ENCODE measurements at places on chromosomes 11 and 22.

DNA sequence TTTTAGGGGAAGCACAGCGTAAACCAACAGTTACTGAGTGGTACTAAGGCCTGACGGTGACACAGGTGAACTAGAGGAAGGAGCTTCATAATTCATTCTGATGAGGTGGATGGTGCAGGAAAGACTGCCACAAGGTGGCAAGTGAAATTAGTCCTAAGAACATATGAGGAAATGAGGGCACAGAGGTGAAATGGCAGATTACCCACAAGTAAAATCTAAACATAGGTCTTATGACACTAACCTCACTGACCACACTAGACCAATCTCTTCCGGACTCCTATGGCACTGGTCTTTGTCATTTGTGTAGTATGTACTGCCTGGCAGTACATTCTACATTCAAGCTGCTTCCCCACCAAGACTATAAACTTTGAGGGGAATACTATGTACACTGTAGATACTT is 20.2 kb downstream of the GAB2 start:
- DNase-seq = no peak

GRCh38 chr22:40412441-40412840 is 42.0 kb downstream of the SGSM3 start:
- no peak for DNase-seq

DNA sequence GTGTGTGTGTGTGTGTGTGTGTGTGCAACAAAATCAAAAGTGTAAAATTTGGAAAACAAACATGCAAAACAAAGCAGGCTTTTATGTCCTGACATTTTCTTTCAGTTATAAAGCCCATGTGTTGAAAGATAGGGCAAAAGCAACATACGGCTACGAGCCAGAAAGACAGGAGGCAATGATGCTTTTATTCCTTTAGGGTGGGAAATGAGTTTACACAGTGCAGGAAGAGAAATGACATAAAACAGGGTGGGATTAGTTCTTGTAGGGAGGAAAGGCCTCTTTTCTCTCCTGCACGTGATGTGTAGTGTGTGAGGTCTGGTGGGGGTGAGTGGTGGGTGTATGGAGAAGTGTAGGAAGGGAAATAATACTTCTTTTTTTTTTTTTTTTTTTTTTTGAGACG is 29.4 kb downstream of the IL18 start:
- DNase-seq = no peak

DNA sequence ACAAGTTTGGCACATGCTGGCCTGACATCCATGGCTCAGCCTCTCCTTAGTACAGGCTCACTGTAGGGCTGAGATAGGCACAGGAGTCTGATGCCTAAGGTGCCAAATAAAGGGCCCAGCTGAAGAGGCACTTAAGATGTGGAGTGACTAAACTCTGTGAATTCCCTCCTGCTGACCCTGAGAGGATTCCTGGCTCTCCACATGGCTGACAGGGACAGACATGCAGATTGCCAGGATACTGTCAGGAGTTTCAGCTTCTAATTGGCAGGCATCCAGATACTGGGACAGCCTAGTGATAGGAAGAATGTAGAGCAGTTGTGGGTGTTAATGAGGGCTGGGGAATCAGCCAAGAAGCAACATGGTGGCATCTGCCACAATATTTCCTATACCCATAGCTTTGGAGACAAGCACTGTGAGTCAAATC is 558.7 kb downstream of the INSC start:
- no peak for DNase-seq

DNA sequence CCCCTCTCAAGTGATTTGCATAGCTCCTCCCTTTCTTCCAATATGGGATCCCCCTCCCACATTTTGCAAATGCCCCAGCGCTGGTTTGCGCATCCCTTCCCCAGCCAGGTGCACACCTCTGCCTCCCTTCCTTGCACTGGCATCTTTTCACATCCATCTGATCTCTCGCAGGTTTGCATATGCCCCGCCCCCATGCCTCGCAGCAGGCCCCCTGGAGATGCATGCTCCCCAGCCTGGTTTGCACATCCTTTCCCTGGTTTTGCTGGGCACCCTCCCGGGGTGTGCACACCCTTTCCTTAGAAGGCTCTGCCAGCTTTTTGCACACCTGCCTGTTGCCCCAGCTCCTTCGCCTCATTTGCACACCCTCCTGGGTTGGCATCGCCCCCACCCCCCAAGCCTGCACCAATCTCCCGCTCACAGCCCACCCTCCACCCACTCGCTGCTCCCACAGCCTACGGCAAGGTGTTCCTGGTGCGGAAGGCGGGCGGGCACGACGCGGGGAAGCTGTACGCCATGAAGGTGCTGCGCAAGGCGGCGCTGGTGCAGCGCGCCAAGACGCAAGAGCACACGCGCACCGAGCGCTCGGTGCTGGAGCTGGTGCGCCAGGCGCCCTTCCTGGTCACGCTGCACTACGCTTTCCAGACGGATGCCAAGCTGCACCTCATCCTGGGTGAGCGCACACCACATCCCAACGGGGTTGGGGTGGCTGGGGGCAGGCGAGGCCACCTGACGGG is 917 bp downstream of the RPS6KA4 start:
- DNase-seq = no peak

DNA sequence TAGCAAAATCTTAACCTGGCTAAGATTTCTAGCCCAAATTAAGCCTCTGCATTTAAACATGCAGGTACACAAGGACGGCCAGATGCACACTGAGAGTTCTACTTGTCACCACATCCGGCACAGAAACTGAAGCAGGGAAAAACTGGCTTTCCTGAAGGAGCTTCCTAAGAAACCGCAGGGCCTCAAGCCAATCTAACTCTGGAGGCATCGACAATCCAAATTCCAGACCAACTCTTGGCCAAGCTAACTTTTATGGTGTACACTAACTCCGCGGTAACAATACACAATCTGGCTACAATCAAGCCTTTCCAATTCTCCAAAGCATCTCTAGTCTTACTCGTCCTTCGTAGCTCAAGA is 1.2 kb downstream of the MSANTD2 start:
- DNase-seq = no peak

- DNase-seq = no peak
These were observed 14.3 kb downstream of the ARFGAP3 start for GRCh38 chr22:42842658-42843370.

- DNase-seq = no peak
These were observed 341.9 kb upstream of the B3GAT1 start for GRCh38 chr11:134753771-134754520.

DNA sequence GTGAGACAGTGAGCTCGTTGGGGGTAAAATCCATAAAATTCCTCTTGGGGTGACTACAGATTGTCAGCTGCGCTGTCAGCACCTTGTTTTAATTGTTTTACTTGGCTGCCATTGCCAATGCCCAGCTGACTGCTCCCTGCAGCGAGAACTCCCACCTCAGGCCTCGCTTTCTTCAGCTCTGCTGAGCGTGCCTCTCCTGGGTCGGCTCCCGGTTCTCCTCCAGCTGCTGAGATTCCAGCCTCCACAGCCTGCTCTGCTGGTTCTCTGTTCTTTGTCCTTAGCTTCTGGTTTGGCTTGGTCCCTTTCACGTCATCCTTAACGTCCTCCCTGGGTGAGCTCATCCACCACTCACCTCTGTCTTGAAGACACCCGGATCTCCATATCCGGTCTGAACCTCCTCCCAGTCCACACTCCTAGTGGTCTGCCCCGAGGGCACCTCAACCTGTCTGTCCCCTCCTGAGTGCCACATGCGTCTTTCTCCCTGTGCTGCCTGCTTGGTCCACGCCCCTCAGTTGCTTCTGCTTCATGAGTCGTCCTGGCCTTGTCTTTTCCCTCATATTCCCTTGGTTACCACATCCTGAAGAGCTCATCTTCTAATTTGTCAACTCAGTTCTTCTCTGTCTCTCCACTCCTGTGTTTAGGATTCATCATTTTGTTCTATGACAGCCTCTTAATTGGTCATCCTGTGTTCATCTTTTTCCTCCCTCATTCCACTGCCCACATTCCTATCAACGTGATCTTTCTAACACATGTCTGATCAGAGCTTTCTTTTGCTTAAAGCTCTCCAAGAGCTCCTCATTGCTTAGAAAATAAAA is 35.6 kb downstream of the BMAL1 start:
- no peak for DNase-seq

DNA sequence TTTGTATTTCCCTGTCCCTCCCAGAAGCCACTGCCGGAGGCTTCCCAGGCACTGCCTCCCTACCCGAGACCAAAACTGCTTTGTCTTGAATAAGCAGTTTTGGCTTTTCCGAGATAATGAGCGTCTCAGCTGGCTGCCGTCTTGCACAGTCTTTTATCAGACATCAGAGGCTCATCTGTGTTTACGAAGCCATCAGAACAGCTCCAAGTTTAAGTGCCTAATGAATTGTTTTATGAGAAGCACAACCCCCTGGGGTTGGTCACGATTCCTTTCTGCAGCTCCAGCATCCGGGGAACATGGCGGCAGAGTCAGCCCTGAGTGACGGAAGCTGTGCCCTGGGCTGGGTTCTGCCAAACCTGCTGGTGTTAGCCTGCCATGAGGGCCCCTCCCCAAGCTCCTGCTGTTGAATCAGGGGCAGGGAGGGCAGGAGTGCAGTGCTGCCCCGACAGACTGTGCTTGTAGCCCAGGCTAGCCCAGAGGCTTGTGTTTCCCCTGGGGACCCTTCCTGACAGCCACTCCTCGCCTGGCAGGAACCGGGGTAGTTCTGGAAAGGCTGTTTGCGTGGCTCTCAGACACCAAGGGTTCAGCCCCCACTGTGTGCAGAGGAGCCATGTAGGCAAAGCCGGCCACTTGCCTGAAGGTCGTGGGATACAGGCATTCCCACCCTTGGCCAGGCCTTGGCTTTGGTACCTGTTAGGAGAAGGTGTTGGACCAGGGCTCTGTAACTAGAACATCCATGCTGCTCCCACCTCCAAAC is 96.1 kb downstream of the MORC2 start:
- no peak for DNase-seq

- no peak for DNase-seq
These were observed 612.7 kb downstream of the BRD1 start for GRCh38 chr22:49214976-49215375.

DNA sequence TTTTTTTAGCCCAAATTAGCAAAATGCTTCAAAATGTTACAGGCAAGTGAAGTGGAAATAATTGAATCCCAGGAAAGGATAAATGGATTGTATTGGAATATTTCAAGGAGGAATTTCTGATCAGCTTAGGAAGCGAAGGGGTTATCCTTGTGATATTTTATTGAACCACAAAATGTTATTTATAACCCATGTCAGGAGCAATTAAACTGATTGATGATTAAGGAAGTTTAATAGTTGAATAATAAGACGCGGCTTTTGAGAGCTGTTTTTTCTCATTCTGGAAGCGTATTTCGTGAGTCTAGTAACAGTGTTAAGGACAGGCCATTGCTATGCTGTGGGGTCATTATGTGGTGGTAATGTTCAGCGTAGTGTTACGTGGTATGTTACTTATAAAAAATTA is 192.3 kb downstream of the TBC1D22A start:
- DNase-seq = no peak

- no peak for DNase-seq
These were observed 38.7 kb upstream of the LINC01488 start for GRCh38 chr11:69442807-69443137.

DNA sequence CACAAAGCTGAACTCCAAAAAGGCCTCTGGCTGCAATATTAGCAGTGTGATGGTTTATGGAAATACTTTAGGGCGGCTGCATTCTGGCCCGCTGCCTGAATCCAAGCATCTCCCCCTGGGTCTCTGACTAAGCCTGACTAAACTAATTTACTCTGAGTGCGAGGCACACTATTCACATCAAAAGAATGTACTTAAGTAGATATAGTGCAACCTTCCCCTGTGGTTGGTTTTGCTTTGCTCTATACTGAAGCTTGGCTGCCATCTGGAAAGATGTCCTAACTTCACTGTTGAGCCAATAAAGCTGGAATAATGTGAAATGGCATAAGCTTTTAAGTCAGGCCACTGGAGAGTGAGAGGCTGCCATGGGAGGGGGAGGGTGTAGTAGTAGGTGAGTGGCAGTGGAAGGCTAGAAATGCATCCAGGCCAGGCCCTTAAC is 321.6 kb downstream of the AASDHPPT start:
- no peak for DNase-seq

DNA sequence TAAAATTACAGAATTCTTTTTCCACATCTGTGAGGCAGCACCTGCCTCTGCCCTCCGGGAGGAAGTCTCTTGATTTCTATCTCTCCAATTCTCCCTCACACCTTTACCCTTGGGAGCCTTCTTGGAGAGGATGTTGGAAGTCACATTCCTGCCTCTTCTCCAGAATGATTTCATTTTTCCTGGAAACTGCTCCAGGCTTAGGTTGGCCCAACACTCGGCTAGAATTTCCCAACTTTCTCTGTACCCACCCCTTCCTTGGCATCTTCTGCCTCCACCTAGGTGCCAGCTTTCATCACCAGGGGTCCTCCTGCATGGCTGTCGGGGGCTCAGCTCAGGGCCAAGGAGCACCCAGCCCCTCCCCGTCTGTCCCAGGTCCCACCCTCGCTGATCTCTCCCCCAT is 43.2 kb downstream of the SLCO2B1 start:
- DNase-seq = no peak

DNA sequence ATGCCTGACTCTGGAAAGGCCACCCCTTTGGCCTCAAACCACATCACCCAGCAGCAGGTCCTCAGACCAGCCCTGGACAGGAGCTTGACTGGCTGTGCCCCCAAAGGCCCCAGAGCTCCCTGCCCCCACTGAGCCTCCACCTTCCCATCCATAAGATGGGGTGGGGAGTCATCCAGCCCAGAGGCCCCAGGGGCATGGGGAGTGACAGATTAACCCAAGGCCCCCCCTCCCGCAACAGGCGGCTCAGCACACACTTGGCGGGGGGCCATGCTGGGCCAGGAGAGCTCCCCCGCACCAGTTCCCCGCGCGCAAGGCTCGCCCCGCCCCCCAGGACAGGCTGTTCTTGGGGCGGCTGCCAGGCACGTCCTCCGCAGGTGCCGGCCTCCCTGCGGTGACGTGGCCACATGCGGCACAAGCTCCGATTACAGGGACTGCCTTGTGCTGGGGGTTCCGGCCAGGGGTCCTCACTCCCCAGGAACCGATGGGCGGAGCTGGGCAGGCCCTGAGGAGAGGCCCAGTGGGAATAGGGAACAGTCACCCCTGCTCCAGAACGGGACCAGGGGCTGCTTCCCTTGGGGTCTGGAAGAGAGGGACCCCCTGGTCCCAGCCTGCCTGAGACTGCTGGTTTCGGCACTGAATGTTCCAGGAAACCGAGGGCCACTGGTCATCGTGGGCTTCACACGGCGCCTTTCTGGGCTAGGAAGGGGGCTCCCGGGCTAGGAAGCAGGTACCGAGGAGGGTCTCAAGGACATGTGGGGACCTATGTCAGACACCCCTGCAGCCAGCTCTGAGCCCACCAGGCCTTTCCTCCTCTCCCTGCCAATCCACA is 5.1 kb upstream of the CDKN1C start:
- DNase-seq = no peak

DNA sequence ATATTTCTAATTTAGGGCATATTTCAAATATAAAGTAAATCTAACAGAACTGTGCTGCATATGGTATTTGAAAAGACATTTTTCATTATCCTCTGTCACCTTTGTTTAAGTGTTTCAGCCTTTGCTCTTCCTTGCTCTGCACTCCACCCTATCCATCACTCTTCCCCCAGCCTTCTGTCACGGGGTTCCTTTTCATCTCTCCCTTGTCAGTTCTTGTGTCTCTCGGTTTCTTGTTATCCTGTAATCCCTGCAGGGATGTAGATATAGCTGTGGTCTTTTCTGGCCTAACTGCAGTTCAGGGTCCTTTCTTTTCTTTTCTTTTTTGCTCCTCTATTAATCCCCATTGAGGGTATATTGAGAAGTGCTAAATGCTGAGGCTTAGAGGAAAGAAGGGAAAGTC is 261.9 kb downstream of the DCDC1 start:
- no peak for DNase-seq

GRCh38 chr11:118009864-118010737 is 23.9 kb downstream of the IL10RA start:
- no peak for DNase-seq

GRCh38 chr11:78379039-78379670 is 38.5 kb downstream of the GAB2 start:
- DNase-seq = no peak

Data from NCI-H1048 (cell line).